ENCODE measurements at places on chromosomes 5 and 9.

- no peak for DNase-seq
These were observed 13.3 kb downstream of the HMMR start for GRCh38 chr5:163473635-163474243.

GRCh38 chr5:67305913-67306710, 109.5 kb upstream of the CD180 start:
- DNase-seq: no peak

- DNase-seq: no peak
These were observed 97.9 kb upstream of the MPDZ start for GRCh38 chr9:13377171-13377925.

DNA sequence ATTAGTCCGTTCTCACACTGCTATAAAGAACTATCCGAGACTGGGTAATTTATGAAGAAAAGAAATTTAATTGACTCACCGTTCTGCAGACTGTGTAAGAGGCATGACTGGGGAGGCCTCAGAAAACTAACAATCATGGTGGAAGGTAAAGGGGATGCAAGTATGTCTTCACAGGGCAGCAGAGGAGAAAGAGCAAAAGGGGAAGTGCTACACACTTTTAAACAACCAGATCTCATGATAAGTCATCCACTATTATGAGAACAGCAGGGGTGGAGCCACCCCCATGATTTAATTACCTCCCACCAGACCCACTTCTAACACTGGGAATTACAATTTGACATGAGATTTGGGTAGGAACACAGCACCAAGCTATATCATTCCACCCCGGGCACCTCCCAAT, 26.6 kb downstream of the FST start:
- DNase-seq: no peak

DNA sequence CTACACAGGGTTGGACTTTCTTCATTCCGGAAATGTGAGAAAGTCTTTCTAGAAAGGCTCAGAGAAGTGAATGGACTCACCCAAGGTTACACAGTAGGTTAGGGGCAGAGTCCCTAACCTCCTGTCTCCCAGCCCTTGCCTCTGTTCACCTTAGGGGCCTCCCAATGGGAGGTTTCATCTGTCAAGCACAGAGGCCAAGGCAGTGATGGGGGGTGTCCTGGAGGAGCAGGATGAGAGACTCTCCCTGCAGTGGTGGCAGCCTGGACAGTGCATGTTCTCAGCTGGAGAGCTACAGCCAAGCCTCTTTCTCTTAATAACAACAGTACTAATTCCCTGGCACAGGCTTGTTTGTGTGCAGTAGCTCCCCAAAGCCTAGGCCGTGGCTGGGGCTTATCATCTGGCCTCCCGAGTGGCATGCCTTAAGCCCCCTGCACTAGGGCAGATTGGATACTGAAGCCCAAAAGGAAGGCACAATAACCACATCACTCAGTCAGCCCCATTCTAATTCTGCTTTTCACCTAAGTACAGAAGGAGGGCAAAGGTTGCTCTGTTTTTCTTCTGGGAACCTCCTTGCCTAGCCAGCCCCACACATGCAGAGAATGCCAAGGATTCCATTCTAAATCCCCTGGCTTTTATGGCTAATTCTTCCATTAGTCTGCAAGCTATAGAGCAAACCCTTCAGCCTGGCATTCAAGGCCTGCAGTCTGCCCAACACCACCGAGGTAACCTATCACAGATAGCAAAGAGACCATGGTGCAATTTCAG, 50.2 kb upstream of the XPA start:
- no peak for DNase-seq
